ENCODE measurements at places on chromosomes 1 and 21.
A peak's percentile ranks its signal among the peaks of the same experiment; 100 is the strongest.

DNA sequence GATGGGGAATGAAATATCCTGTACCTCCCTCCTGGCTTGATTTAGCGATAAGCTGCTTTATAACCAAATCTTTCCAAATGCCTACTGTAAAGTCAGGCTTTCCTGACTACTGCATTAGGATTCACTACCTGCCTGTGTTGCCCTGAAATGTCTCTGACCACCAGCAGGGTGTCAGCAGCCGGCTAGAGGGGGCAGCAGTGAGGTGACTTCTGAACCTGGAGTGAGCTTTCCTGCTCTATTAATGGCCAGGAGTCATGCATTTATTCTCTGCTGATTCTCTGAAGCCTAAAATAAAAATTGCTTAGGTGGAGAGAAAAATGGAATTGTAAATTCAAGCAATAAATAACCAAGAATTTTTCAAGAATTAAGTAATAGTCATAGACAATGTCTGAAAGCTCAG lies 2.5 kb downstream of the BACE2 start:
- DNase-seq = peak; percentile 16

- no peak for DNase-seq
These were observed 823.0 kb upstream of the PRMT6 start for GRCh38 chr1:106233511-106233910.

DNA sequence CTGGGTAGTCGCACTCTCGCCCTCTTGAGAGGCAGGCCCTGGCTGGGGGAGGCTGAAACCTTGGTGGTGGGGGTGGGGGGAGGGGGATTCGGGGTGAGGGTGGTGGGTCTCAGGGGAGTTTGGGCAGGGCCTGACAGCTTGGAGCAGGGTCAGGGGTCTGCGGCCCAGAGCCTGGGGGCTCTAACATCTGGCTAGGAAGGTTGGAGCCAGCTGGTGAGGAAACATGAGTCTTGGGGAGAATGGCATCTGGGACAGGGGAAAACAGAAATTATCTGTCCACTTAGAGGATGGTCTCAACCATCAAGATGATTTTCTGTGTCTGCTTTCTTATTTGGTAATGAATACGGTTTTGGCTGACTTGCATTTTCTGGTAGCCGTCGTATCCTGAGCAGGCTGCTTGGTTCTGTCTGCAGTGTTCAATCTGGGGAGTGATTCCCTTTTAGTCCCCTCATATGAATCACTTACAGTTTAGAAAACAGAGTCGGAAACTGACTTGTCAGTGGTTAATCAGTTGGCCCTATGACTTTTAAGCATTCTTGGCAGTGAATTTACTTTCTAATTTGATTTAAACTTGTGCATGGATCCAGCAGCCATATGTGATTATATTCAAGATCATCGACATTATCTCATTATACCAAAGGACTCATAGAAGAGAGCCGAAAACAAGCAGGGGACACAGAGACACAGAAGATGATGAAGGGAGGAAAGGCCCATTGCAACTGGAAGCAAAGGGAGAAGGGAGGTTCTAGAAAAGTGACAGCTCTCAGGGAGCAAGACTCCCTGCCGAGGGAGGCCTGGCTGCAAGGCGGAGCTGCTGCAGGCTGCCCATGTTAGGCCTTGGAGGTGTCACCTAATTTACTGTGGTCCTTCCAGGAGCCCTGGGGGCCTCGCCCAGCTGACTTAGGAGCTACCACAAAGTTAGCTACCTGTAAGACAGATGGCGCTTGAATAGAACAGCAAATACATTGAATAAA lies 237.6 kb downstream of the SDCCAG8 start:
- no peak for DNase-seq

GRCh38 chr1:115314092-115314491 lies 24.0 kb downstream of the NGF start:
- DNase-seq = no peak

GRCh38 chr1:107810291-107810951 lies 154.6 kb downstream of the VAV3 start:
- DNase-seq = no peak

- DNase-seq = no peak
These were observed 13.6 kb upstream of the PLPPR4 start for GRCh38 chr1:99250728-99251127.

DNA sequence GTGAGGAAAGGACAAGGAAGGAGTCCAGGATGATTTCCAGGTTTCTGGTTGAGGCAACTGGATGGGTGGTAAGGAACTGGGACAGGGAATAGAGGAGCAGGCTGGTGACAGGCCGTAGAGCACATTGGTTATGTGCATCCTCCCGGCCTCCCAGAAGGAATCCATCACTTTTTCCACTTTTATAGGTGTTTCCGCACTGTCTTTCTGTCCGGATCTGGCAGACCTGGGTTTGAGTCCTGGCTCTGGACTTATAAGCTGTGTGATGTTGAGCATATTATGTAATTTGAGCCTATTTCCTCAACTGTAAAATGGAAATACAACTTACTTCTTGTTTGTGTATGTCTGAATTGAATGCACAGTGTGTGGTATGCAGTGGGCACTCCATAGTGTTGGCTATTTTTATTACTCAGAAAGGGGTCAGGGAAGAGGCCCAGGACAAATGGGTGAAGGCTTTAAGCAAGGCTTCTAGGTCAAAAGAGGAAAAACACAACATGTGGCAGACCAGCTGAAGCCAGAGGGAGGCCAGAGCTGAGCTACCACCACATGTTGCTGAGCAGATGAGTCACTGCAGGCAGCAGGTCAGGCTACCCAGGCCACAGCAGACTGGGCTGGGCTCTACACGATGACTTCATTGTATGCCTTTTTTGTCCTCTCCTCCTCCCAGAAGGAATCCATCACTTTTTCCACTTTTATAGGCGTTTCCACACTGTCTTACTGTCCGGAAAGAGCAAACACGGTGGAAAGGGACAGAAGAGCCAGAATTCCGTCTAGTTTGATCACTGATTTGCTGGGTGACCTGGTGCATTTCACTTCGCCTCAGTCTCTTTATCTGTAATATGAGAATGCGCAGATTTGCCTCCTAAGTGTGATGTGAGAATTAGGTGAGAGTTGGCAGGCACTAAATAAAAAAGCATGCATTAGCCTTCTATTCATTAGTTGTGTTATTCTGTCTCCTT lies 791 bp upstream of the MAST2 start:
- DNase-seq = peak; percentile 45

- peak; percentile 17 for DNase-seq
These were observed 223.0 kb downstream of the PLA2G4A start for GRCh38 chr1:187051618-187052232.

- DNase-seq = no peak
These were observed 82.8 kb upstream of the KCNE2 start for GRCh38 chr21:34280959-34281358.

- DNase-seq = no peak
These were observed 60.9 kb downstream of the SLX9 start for GRCh38 chr21:45000637-45001133.

GRCh38 chr1:247452447-247453039 lies 5.4 kb downstream of the OR2B11 start:
- no peak for DNase-seq

DNA sequence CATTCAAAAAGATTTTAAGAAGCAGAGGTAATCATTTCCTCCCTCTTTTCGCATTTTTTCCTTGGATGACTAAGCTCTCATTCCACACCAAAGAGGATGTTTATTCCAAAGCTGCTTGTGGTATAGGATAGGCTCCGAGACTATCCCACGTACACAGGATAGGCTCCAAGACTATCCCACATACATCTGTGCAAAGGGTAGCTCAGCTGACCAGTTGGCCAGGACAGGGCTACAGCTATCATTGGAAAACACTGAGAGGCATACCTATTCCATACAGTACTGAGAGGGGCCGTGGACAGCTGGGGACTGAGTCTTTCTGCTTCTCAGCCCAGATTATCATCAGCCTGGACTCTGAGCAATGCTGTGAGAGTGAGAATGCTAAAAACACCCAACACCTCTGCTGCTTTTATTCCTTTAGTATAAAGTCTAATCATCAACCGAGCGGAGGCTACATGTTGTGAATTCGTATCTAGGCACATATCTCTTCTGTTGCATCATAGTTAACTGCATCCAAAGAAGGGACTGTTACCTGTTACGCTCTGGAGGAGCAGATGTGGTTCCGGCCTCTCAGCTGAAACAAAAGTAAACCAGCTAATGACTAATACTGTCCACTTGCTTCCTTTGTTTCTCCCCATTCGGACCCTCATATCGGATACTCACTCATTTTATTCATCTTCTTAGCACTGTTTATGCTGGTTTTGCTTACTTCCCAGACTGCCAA lies 141.0 kb downstream of the TNFSF18 start:
- DNase-seq = no peak

DNA sequence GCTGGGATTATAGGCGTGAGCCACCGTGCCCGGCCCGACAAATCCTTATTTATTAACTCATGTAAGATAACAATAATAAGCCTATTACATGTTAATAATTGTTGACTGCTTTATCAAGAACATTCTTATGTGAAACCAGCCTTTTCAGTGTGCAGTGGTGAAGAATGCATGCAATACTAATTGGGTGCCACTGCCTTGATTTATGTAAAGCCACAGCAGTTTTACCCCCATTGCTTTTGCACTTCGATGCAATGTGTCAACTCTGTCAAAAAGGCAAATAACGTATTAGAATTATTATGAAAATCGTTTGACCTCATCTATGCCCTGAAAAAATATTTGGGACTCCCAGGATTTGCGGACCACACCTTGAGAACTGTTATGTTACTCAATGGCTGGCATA lies 18.3 kb downstream of the NPR1 start:
- no peak for DNase-seq

DNA sequence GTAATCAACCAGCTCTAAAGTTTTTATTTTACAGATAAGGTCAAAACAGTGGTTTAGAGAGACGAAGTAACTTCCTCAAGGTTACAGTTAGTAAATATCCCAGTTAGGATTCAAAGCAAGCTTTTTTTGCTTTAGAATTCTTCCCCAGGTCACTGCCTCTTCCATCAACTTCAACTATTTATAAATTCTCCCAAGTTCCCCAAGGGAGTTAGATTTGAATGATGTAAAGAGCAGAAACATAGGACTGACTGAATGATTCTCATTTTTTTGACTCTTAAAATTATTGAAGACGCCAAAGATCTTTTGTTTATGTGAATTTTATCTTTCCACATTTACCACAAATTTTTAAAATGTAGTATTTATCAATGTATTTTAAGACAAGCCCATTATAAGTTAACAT lies 4.1 kb downstream of the POGZ start:
- no peak for DNase-seq

- no peak for DNase-seq
These were observed 15.4 kb downstream of the TRIM67 start for GRCh38 chr1:231177226-231177625.

DNA sequence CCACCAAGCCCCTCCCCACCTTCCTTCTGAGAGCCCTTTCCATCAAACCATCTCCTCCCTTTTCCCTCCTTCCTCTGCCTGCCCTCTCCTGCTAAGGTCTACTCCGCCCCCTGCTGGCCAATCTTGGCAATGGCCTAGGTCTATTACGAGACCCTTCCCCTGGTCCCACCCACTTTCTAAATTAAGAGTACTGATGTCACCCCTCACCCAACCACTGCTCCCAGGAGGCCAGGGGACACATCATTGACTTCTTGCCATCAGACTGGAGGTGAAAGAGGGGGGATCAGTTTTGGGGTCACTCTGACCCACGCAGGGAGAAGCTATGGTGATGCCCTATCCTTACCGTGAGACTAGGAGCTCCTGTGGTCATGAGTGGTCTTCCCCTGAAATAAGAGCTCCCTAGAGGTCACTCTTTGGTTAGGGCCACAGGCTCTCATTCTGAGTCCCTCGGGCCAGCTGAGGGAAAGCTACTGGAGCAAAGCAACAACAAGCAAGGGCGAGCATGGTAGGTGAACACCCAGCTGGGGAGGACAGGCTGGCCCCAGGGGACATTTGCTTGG lies 34.6 kb upstream of the S100A7 start:
- peak; percentile 76 for DNase-seq

- DNase-seq = peak; percentile 75
These were observed 8.3 kb downstream of the MCOLN2 start for GRCh38 chr1:84988588-84988987.

Measured in activated CD4-positive, alpha-beta T cell treated with anti-CD3 and anti-CD28 coated beads, Interleukin-2, amount 50 U/mL, for 16 hours (primary cell).